ENCODE measurements at places on chromosomes 12 and 14. TPM values are rescaled to one million over a fixed set of nuclear protein-coding genes. Genes with fewer than 3 reads are reported as not detected.

DNA sequence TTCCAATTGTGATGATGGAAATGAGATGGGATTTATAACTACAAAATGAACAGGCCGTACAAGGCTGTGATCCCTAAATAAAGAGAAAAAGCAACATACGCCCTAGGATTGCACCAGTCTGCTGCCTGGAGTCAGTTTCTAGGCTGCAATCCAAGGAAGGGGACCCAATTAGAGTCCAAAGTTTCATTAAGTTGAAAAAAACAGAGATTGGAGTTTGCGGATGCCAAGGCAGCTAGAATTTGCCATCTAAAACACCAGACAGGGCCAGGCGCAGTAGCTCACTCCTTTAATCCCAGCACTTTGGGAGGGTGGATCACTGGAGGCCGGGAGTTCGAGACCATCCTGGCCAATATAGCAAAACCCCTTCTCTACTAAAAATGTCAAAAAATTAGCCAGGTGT is 661.0 kb downstream of the RPS29 start:
- DNase-seq = no peak

Gene IAPP
- not detected for total RNA-seq

DNA sequence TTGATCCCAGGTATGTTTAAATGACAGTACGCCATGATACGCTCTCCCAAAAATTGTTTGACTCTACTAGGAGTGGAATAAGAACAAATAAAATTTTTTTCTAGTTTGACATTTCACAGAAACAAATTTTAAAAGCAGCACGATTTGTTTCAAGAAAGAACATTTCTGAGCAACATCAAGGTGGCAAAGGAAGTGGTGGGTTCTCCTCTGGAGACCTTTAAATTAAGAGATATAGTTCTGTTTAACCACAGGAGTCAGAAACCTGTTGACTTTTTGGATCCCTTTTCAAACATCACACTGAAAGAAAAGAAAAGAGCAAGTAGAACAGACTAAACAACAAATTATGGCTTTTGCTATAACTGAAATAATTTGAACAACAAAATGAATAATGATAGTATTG is 2.5 kb upstream of the SLC6A13 start:
- DNase-seq = no peak

Gene SINHCAF
- total RNA-seq = 186 TPM

DNA sequence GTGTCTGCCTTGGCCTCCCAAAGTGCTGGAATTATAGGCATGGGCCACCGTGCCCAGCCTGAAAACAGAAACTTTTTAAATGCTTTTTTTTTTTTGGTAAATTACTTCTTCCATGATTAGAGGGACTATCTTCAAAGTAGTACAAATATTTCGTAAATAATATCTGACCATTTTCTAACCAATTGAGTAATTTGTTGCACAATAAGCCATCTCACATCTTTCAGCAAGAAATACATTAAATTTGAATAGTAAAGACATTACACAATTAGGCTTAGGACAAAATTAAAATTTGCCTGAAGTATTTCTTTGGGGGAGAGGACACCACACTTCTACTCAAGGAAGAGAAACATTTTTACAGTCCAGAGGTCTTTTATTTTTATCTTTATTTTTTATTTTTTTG is 84.7 kb upstream of the STRN3 start:
- no peak for DNase-seq

Gene EPS8
- 3.2 TPM for total RNA-seq

DNA sequence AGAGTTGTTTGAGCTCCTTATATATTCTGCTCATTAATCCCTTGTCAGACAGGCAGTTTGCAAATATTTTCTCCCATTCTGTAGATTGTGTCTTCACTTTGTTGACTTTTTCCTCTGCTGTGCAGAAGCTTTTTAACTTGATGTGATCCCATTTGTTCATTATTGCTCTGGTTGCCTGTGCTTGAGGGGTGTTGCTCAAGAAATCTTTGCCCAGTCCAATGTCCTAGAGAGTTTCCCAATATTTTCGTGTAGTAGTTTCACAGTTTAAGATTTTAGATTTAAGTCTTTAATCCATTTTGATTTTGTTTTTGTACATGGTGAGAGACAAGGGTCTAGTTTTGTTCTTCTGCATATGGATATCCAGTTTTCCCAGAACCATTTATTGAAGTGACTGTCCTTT is 19.8 kb downstream of the ABCC9 start:
- no peak for DNase-seq

- DNase-seq = peak; percentile 20
Observed at GRCh38 chr14:57533214-57533613, 39.6 kb upstream of the CCDC198 start.

GRCh38 chr14:44886860-44887595 is 74.7 kb downstream of the KLHL28 start:
- DNase-seq = no peak

DNA sequence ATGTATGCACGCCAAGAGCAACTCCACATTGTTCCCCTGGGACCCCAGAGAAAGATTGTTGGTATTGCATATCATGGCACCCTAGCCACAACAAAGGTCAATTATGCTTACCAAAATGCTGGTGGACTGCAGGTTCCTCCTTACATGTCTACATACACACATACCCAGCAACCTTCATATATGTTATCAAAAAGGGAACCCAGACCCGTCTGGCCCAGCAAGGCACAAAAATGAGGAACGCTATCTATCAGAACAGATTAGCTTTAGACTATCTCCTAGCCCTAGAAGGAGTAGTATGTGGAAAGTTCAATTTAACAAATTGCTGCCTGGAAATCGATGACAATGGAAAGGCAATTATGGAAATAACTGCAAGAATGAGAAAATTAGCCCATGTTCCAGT is 61.5 kb downstream of the DHRS2 start:
- DNase-seq = no peak

DNA sequence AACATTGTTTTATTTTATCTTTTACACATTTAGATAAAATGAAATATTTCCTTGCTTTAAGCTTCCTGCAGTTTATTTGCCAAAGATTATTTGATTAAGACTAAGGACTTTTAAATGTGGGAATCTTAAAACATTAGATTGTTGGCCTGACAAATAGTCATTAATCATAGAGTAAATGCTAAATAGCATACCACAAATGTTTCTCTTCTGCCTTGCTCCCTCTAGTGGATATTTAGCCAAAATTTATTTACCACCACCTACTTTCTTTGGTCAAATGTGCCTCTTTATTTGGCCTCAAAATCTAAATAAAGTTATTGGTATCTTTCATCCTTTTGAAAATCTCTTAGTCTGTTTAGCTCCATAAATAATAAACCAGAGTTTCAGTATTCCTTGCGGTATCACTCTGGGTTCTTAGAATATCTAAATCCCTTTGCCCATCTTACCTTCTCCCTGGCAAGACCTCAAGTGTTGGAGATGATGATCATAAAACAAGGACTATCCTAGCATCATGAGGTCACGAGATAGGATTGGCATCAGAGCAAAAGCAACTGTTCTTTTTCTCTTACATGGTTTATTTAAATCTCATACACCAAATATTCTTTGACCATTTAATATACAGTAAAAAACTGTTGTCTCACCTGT is 150.6 kb upstream of the AEBP2 start:
- no peak for DNase-seq

- DNase-seq = no peak
Observed at GRCh38 chr12:117571321-117571720, 209.9 kb upstream of the NOS1 start.

DNA sequence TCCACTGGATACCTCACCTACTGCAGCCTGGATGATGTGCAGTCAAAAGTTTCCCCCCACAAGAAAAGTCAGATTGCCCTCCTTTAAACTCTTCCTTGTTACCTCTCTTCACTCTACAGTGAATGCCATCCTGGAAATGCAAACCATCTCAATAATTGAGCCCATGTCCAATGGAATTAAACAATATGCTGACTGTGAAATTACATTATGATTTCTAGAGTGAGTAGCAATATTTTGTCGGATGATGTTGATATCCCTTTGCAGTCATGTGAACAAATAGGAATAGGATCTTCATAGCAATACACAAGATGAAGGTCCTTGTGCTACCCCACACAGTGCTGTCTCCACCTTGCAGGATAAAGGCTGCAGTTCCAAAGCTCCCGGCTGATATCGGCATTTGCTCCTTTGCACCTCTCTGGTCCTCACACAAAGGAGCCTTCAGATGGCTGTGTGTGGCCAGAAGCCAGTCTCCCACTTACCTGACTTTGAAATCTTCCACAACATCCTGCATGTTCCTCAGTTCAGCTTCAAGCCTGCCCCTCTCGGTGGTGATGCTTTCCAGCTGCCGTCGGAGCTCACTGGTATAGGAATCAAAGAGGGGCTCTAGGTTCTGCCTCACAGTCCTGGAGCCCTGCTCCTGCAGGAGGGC is 1.5 kb downstream of the KRT75 start:
- no peak for DNase-seq

Gene IL26
- 2.0 TPM for total RNA-seq
